Cardiac muscle cell (in vitro differentiated cells and primary cell): ENCODE measurements at places on chromosomes 3 and 15.

GRCh38 chr3:187743195-187744141 lies 1.8 kb downstream of the BCL6 start:
- DNase-seq: peak; percentile 80

DNA sequence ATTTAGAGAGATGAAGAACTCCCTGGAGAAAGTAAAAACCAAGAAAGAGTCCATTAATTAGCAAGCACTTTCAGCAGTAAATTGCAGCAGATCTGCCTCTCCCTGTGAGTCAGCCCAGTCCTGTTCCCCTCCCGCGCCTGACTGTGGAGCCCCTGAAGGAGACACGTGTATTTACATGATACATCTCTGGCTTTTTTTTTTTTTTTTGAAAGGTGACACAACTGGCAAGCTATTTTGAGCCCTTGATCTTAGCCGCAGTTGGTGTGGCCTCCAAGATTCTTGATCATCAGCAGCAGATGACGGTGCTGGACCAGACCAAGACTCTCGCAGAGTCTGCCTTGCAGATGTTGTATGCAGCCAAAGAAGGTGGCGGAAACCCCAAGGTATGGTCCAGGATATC lies 271.8 kb upstream of the TPM1 start:
- DNase-seq: peak; percentile 52

DNA sequence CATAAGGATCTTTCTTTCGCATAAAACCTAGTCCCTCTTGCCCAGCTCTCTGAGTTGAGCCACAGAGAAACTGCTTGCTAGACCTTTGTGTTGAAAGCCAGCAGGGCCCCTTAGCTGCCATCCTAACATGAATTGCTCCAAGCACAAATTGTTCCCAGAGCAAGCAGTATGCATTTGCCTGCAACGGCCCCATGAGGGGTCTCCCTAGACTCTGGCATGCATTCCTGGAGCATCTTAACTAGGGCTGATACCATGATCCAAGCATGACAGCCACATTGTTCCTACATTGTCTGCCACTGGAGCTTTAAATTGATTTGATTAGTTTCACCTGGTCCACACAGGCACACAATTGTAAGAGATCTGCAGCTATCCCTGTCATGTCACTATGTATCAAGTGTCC lies 428.1 kb downstream of the TAFA4 start:
- peak; percentile 39 for DNase-seq

- no peak for DNase-seq
Measured at GRCh38 chr15:51678096-51678495, 3.2 kb upstream of the SCG3 start.

DNA sequence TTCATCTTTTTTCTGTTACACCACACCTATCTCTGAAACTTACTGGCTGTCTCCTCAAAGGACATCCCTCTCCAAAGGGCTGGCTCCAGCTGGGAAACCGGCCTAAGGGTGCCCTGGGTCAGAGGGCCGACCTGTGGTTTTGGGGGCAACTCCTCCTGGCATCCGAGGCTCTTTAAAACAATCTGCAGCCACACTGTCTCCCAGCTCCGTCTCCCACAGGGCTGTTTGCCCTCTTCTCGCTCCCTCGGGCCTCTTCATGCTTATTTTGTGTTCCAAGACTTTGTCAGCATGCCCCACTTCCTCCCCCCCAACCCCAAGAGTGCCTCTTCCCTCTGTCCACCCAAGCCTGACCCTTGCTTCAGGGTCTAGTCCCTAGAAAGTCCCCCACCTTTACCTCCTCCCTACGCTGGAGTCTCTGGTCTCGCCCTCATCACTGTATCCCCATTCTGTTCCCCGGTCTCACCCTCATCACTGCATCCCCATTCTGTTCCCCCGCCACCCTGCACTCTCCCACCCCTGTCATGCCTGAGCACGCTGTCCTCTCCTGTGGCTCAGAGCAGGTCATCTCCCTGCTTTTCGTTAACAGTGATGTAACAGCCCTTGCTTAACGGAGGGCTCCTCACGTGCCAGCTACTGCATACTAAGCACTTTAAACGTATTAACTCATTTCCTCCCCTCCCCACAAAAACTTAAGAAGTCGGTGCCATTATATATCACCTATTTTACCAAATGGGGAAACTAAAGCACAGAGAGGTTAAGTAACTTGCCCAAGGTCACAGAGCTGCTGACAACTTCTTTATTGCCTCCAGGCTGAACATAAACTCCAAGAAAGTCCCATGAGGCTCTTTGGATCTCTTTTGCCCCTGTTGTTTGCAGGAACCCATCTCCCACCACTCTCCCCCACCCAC lies 1.1 kb upstream of the CSK start:
- DNase-seq: peak; percentile 41

- peak; percentile 36 for DNase-seq
Measured at GRCh38 chr3:114299421-114299820, 5.6 kb downstream of the TIGIT start.

GRCh38 chr15:41284427-41285177 lies 47.8 kb downstream of the OIP5 start:
- DNase-seq: peak; percentile 42

GRCh38 chr3:103899328-103899727 lies 1464.5 kb downstream of the ZPLD1 start:
- no peak for DNase-seq

- no peak for DNase-seq
Measured at GRCh38 chr3:40672861-40673260, 148.1 kb downstream of the ZNF621 start.

DNA sequence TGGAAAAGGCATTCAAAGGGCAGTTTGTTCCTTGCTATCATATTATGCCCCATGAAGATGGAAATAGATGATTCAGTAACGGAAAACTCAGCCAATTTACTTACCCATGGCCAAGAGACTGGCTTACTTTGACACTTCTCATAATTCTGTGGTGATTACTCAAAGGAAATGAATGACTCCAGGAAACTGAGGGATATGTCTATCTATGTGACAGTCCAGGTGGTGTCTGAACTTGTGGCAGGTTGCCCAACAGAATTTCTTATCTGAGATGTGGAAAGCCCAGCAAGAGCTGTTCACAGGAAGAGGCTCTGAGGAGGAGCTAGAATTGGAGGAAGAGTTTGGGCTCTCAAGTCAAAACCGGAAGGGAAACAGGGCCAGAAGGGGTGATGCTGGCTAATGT lies 91.2 kb downstream of the KCNAB1 start:
- peak; percentile 35 for DNase-seq
